A549 (cell line): ENCODE measurements at places on chromosomes 7 and 10. TPM values are rescaled to one million over a fixed set of nuclear protein-coding genes. Genes with fewer than 3 reads are reported as not detected.

- no peak for DNase-seq
Measured at GRCh38 chr10:350981-351501, 215.8 kb downstream of the ZMYND11 start.

DNA sequence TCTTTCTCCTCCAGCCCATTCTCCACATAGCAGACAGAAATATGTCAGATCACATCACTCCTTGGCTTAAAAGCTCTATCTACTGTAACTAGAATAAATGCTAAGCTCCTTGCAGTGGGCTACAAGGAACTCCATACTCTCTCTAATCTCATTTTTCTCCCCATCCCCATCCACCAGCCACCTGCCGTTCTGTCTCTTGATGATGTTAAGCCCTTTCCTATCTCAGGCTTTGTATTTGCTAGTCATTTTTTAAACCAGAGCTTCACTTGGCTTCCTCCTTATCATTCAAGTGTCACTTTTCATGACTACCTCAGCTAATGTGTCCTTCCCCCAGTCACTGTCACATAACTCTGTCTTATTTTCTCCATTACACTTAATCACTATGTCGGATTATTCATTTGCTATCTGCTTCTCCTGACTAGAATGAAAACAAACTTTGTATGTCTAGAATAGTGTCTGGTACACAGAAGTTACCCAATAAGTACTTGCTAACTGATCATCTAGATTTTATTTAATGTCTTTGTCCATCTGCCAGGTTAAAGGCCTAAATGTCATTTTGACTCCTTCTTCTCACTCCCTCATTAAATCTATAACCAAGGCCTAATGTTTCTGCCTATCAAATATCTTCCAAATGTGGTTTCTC, 87.2 kb upstream of the RPA3 start:
- no peak for DNase-seq

- DNase-seq = no peak
Measured at GRCh38 chr10:26481914-26482550, 43.9 kb downstream of the APBB1IP start.

GRCh38 chr7:140165422-140165821, 11.4 kb downstream of the KDM7A start:
- DNase-seq = no peak

Gene ATOH7
- polyA plus RNA-seq = 0.08 to 0.18 TPM (median 0.09 TPM) in 3 replicates

Gene LRRC4
- polyA plus RNA-seq = not detected in 3 replicates
